ENCODE measurements at places on chromosomes 7 and 10. TPM values are rescaled to one million over a fixed set of nuclear protein-coding genes. Genes with fewer than 3 reads are reported as not detected.

GRCh38 chr7:124801330-124801895 is 35.8 kb upstream of the GPR37 start:
- DNase-seq: no peak

GRCh38 chr7:120955577-120956149 is 5.1 kb downstream of the ING3 start:
- no peak for DNase-seq

DNA sequence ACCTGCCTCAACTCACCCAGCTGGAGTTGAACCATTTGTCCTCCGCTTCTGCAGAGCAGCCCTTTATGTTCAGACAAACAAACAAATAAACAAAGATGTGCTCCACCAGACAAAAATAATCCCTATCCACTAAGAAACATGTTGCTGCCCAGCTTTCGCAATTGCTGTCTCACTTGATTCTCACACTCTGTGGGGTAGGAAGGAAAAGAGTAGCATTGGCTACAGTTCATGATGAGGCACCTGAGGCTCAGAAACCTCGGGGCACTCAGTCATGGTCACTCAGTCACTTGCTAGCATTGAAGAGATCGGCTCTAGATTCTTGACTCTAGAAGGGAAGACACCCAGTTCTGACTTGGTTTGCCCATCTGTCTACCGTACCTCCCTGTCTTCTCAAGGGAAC is 88.0 kb upstream of the ZMIZ1 start:
- no peak for DNase-seq

- no peak for DNase-seq
Observed at GRCh38 chr10:104452977-104453376, 99.3 kb downstream of the CFAP58 start.

- no peak for DNase-seq
Observed at GRCh38 chr10:77226452-77226851, 411.2 kb downstream of the KCNMA1 start.

DNA sequence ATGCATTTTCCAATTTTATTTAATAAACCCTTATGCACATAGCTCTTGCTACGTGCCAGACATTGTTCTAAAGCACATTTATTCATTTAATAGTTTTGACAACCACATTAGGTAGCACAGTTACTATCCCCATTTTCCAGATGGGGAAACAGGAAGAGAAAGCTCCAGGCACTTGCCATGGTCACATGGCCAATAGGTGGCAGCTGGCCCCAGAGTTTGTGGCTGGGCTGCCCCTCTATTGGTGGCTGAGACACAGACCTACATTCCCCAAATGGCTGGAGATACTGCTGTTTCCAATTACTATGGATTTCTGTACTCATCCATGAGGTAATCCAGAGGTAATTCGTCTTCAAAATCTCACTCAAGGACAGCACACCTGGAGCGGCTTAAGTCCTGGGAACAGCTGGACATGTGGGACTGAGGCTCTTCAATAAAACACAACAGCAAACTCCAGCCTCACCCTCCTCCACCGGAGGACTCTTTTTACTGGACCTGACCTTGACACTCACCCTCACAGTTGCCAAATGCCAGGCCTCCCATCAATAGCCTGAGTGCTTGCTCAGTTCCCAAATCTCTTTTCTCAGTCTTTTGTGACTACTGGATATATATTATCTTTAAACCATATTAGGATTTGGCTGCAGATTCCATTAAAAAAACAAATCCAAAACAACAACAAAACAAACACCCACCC is 106.1 kb downstream of the CLEC2L start:
- no peak for DNase-seq

DNA sequence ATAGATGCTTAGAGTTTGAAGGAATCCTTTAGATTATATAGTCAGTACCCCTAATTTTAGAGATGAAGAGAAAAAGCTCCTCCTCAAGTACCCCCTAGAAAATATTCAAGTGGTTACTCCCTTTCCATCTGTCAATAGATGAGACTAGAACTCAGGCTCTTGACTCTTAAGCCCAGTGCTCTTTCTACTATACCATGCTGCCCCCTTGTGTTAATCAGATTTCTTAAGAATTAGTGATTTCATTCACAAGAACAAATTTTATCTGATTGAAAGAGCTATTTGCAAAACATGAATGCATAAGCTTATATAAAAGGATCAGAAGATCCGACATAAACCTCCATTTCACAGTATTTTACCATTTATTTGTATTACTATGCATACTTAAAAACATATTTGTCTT is 179.3 kb downstream of the TFEC start:
- DNase-seq: no peak

DNA sequence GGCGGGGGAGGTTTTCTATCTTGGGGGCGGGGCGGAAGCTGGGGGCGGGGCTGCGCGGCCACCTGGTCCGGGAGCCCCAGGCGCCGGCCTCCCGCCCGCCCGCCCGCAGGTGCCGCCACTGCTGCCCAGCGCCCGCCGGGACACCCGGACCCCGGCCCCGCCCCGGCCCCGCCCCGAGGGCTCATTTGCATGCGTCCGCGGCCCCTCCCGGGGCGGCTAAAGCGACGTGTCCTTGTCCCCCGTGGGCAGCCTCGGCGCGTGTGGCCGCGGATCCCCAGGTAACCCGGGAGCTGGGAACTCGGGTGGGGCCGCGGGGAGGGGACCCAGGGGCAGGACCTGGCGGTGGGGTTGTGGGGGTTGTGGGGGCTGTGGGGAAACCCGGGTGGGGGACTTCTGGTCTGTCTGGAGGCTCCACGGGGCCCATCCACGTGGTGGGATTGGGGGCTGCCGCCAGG is at the start of gene BHLHA15:
TSS of gene BHLHA15 (plus strand) at position 219 of the 455 bp plus-strand sequence. CDS start 871 bp downstream, outside the sequence.
- DNase-seq: no peak

GRCh38 chr10:119826771-119827170 is 45.9 kb downstream of the MCMBP start:
- no peak for DNase-seq

GRCh38 chr7:26659121-26659520 is 205.3 kb downstream of the SKAP2 start:
- DNase-seq: no peak

- no peak for DNase-seq
Observed at GRCh38 chr7:69603937-69604494, 5.7 kb downstream of the AUTS2 start.

DNA sequence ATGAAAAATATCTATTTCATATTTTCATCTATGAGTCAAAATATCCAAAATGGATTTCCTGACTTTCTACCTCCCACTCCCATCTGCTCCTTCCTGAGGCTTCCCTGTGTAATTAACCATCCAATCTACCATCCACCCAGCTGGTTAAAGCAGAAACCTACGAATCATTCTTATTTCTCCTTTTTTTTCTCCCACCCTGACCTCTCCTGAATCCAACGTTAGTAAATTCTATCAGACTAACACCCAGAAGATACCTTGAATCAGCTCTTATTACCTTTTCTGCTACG is 3.7 kb upstream of the LIPF start:
- DNase-seq: no peak

DNA sequence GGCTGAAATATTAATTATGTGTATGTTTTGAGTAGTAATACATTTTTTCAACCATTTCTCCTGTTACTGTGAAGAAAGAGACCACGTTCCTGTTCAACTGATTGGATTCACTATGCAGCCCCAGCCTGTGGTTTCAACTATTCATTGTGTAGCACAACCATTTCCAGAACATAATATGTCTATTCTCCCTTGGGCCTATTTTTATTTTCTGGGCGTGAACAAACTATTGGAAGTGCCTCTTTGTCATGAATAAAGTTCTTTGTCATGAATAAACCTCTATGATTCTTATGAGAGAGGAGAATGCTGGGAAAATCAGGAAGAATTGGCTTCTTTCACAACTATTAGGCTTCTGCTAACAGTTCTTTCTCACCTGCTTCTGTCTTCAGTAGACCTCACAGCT is 152.4 kb downstream of the GNAT3 start:
- no peak for DNase-seq

- DNase-seq: no peak
Observed at GRCh38 chr10:120940299-120940900, 89.2 kb downstream of the WDR11 start.

GRCh38 chr7:141558544-141559183 is 7.5 kb downstream of the AGK start:
- no peak for DNase-seq

The DYNC1I1 gene
- total RNA-seq: 7.7 TPM

The CACNB2 gene
- 8.9 TPM for total RNA-seq

The CNPY1 gene
- 0.29 TPM for total RNA-seq

The GIMAP6 gene
- total RNA-seq: 28.2 TPM

The DHX32 gene
- 18.1 TPM for total RNA-seq

The GDF10 gene
- 2.0 TPM for total RNA-seq

The EN2 gene
- total RNA-seq: 0.32 TPM

The CRPPA gene
- 2.9 TPM for total RNA-seq

The TAS2R5 gene
- 10.8 TPM for total RNA-seq

The ANKRD30A gene
- total RNA-seq: 216 TPM

The KAZALD1 gene
- total RNA-seq: 4.9 TPM

All from breast epithelium (tissue), 4 donors.